Foreskin fibroblast (primary cell): ENCODE measurements at places on chromosomes 7 and 10.

GRCh38 chr7:102064361-102065025, 222.2 kb upstream of the SH2B2 start:
- DNase-seq: no peak

- DNase-seq: no peak
Measured at GRCh38 chr7:82019551-82020475, 250.0 kb upstream of the HGF start.

DNA sequence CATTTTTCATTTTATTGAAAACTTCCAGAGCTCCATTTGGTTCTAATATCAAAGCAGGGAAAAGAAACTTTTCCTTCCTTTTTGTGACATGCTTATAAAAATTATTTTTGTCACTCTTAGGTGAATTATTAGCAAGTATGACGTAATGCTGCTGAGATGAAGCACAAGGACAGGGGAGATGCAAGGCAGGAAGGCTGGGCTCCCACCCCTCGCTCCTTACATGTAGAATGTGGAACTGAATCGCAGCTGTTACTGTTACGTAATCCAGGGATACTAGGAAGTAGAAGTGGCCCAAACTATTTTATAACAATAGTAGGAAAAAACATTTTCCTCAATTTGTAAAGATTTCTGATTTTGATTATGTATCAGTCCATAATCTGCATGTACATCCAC, 17.1 kb upstream of the GTPBP4 start:
- peak; percentile 47 for DNase-seq

GRCh38 chr7:100490483-100491191, 6.9 kb downstream of the NYAP1 start:
- DNase-seq: no peak

DNA sequence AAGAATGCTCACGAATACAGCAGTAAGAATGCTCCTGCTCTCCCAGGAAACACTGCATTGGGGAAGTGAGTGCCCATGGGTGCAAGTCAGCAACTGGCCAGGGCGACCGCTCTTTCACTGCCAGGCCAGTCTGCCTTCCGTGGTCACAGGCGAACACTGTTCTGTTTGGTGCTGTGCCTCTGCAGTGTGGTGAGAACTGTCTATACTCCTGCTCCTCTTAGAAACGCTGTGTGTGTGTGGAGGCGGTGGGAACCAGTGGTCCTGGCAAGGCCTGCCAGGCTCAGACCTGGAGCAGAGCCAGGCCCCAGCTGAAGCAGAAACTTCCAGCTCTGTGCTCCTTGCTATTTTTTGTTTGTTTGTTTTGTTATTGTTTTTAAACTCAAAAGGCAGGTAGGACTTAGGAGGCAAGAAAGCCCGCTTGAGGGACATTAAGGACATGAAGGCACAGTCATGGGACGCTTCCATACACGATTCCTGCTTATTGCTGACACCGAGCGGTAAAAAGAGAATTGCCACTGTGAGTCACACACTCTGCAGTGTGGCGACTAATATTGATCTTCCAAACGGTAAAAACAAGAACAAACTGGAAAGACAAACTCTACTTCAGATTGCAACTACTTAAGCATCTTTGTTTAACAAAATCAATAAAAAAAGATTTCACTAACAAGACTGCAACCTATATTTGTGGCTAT, 430.8 kb downstream of the DNAJB6 start:
- DNase-seq: no peak

- DNase-seq: no peak
Measured at GRCh38 chr10:54905578-54906192, 104.7 kb upstream of the PCDH15 start.

DNA sequence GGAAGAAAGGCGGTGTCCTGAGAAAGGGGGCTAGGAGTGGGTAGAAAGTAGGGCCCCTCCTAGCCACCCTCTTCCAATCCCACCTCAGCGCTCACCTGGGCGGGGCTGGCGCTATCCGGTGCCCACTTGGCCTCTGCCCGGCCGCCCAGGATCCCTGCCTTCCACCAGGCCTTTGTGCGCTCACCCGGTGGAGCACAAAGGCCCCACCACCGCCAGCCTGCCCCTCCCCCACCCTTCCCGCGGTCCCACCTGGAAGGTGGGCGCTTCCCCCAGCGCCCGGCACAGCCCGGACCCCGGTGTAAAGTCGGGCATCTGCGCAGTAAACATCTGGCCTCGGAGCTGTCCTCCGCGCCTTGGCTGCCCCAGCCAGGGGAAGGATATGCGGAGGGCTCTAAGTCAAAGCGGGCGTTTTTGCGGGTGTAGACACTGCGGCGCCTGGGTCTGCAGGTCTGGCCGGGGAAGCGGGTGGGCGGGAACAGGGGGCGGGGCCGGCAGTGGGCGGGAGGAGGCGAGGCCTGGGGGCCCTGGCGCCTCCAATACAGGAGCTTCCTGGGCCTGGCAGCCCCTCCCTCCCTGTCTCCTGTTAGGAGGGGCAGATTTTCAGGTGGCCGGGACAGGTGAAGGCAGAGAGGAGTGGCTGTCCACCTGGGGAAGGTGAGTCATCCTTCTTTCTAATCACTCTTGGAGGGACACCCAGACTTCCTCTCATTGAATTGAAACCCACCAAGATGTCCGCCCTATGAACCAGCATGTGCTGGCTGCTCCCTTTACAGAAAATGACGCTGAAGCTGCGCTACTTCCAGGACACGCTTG, 49.3 kb downstream of the PNLIPRP2 start:
- no peak for DNase-seq

- no peak for DNase-seq
Measured at GRCh38 chr7:20826243-20826642, 39.6 kb upstream of the SP8 start.

- DNase-seq: no peak
Measured at GRCh38 chr10:44853796-44854195, 57.3 kb upstream of the TMEM72 start.

DNA sequence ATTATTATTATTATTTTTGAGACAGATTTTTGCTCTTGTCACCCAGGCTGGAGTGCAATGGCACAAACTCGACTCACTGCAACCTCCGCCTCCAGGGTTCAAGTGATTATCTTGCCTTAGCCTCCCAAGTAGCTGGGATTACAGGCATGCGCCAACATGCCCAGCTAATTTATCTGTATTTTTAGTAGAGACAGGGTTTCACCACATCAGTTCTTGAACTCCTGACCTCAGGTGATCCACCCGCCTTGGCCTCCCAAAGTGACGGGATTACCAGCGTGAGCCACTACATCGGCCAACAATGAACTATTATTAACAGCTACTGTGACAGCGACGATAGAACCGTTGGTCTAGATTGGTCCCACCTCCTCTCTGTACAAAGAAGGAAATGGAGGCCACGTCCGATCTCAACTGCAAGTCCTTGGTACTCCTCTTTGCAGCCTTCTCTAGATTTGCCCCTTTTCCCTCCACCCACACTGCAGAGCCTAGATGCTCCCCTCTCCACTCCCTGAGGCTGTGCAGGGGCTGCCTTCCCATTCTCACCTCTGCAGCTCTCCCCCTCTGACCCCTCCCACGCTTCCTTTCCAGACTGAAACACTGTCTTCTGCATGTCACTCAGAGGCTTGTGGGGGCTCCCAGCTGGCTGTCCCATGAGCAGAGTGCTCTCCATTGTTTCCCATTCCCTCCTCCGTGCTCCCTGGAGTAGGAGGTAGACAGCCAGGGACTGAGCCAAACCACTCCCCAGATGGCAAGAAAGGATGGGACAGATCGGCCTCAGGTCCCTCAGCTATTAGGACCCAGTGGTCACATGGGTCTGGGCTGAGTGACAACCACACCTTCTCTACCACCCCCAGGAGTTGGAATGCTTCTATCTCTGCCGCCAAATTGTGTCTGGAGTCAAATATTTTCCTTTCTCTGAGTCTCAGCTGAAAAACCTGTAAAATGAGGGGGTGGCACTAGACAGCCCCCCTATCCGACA, 2.3 kb downstream of the LOXL4 start:
- DNase-seq: no peak

DNA sequence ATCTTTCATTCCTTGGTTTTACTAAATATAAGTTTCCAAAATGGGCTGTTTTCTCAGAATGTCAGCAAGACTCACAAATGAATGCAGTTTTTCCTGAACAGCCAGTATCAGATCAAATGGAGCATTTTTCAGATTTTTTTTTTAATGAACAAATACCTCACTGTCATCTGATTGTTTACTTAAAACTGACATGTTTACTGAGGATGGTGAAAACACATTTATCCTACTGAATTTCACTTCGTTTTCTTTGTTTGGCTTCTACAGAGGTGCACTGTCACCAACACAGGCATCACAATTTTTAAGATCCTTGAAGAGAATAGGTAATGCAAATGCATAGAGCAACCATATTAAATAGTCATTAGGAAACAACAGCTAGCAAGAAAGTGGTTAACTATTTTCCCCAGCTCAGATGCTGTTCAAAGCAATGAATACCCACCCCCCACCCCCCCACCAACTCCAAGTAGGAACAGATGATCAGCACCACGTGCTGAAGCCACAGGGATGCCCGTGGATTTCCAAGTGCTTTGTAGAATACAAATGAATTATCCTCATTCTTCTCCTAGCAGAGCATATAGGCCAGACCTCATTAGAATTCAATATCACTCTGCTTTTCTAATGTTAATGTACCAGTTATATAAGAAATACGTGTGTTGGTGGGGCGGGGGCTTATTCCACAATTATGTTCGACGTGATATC, 205.9 kb downstream of the SKAP2 start:
- no peak for DNase-seq

GRCh38 chr7:99008181-99008631, 129.9 kb downstream of the TRRAP start:
- DNase-seq: peak; percentile 17

- DNase-seq: no peak
Measured at GRCh38 chr7:108132551-108133265, 2.5 kb upstream of the LAMB4 start.

- peak; percentile 94 for DNase-seq
Measured at GRCh38 chr7:137081321-137082093, 213.1 kb downstream of the CHRM2 start.

GRCh38 chr7:120163449-120163848, 109.5 kb upstream of the KCND2 start:
- no peak for DNase-seq

- DNase-seq: peak; percentile 82
Measured at GRCh38 chr7:17986851-17987250, 40.8 kb downstream of the PRPS1L1 start.

GRCh38 chr7:63040966-63041610, 957.6 kb upstream of the ZNF722 start:
- DNase-seq: no peak

GRCh38 chr10:79239275-79239779, 107.9 kb upstream of the PPIF start:
- DNase-seq: peak; percentile 50

GRCh38 chr7:69398986-69399385, 199.3 kb upstream of the AUTS2 start:
- DNase-seq: no peak

DNA sequence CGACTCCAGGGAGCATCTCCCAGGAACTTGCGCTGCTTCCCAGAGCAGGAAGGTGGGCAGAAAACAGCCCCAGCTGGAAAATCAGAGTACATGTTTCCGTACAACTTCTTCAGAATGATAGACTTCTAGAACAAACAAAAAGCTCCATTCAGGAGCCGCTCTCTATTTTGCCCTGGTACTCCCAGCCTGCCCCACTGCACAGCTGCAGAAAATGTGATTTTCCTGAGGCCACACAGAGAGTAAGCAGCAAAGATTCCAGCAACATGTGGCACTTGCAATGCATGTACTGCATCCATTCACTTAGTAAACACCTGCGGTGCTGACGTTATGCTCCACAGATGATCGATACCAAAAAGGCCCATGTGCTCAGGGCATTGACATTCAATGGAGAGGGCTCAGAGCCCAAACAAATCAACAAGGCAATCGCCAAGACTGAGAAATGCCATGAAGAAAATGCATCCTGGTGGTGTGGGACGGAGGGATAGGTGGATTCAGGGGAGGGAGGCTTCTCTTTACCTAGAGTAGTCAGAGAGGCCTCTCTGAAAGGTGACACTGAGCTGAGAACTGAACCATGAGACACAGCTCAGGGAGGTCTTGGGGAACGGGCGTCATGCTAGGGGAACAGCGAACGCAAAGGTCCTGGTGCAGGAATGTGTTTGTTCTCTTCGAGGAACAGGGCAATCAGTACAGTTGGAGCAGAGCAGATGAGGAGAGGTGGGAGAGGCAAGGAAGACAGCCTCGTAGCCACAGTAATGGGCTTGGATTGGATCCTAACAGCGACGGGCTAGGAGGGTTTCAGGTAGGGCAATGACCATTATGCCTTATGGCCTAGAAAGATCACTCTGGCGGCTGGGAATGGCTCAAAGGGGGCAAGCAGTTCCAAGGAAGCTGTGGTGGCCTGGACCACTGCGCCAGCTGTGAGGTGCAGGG, 35.3 kb upstream of the DUSP5 start:
- no peak for DNase-seq

GRCh38 chr10:133267829-133268228, 8.8 kb downstream of the ADAM8 start:
- no peak for DNase-seq

GRCh38 chr7:98548971-98549370, 68.1 kb upstream of the NPTX2 start:
- peak; percentile 16 for DNase-seq

DNA sequence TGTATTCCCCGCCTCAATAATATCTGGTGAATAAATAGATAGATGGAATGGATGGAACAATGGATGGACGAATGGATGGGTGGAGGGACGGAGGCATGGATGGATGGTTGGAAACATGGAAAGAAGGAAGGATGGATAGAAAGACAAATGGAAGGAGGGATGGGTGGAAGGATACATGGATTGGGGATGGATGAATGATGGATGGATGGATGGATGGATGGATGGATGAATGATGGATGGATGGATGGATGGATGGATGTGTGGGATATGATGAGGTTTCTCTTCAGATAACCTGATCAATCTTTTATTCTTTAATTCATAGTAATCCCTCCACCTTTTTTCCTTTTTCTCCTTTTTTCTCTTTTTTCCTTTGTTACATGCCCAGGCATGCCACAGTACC, 3.0 kb upstream of the AKR1B15 start:
- no peak for DNase-seq

GRCh38 chr10:88386204-88386788, 196.8 kb downstream of the RNLS start:
- DNase-seq: peak; percentile 41

DNA sequence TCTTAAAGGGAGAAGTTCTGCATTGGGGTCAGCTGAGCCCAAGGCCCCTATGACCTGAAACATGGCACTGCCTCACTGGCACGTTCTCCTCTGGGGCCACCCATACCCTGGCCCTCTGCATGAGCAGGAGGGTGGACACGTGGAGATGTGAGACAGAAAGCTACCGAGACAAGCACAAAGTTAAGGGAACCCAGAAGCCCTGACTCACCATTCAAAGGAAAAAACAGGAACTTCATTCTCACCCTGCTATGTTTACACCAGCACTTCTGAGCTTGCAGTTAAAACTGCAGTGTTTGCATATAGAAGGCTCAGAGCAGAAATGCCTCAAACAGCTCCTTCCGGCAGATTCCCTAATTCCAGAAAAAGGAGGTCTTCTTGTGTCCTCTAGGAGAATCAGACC, 41.7 kb downstream of the DENND11 start:
- DNase-seq: no peak

- no peak for DNase-seq
Measured at GRCh38 chr10:12847361-12847975, 154.0 kb downstream of the CCDC3 start.

- peak; percentile 32 for DNase-seq
Measured at GRCh38 chr10:6274040-6274439, 71.3 kb downstream of the PFKFB3 start.
